ENCODE measurements at places on chromosomes 7 and 10.

- DNase-seq = no peak
These were observed 96.5 kb downstream of the GRK5 start for GRCh38 chr10:119303886-119304285.

DNA sequence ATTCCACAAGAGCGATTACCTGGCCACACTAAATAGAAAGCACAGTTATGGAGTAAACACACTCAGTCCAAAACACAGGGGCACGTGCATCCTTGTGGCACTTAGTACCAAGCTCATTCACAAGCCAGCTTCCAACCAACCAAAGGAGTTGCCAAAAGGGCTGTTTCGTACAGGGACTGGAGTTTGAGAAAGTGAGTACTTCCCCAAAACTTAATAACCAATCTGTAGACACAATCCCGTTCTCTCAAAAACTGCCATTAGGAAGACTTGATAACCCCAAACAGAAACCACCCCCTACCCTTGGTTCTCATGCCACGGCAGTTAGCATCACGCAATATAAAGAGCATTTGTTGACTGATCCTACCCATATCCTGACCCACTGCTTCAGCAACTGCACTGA is 166.2 kb upstream of the ASAH2 start:
- DNase-seq = no peak

DNA sequence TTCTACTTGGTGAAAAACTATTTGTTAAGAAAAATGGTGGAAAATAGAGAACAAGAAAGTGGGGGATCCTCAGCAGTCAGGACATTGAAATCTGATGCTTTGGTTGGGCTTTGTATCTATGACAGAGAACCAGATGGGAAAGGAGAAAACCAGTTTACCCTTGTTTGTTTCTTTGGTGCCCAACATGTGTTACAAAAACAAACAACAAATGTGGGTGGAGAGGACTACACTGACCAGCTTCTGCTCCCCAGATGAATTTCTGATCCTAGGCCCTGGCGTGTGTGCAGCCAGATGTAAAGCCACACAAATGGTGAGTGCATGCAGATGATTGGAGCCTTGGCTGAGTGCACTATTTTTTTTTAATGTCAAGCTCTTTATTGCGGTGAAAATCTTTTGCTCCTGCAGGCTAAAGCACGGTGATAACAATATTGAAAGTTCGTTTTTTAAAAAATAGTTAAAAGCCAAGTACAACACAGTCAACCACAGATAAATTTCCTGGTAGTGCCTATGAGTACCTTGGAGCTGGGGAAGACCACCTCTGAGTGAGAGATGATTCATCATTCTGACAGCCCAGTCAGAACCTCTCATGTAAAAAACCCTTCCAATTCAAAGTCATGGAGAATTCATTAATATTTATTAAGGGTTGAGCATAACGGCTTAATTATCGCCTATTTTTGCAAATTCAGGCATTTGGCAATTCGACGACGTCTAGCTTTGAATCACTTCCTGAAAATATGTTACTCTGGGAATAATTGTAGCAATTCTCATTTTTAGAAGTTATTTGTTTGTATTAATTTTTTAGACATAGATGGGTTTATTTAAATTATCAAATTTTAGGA is 163.7 kb downstream of the AGMO start:
- DNase-seq = no peak

DNA sequence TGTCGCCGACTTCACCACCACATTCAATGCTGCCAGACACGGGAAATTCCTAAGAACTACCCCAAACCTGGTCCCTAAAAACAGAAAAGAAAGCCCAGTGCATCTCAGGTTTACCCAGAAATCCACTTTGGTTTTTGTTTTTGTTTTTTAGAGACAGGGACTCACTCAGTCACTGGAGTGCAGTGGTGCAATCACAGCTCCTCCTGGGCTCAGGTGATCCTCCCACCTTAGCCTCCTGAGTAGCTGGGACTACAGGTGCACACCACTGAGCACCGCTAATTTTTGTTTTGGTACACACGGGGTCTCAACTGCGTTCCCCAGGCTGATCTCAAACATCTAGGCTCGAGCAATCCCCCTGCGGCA is 22.8 kb downstream of the MAD1L1 start:
- no peak for DNase-seq

DNA sequence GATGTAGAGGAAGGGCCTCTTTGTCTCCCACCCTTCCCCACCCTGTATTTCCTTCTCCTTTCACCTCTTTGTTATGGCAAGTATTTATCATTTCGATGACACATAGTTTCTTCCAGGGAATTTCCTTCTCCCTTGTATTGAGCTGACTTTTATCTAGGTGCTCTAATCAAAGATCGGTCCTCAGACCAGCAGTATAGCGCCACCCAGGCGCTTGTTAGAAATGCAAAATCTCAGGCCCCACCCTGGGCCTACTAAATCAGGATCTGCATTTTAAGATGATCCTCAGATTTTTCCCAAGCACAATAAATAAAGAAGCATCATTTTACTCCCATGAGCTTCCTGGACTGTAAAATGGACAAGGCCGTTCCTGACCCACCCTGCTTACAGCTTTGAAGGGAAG is 12.0 kb upstream of the GOT1 start:
- DNase-seq = no peak

- no peak for DNase-seq
These were observed 220.5 kb upstream of the MAGI2 start for GRCh38 chr7:79673969-79674368.

DNA sequence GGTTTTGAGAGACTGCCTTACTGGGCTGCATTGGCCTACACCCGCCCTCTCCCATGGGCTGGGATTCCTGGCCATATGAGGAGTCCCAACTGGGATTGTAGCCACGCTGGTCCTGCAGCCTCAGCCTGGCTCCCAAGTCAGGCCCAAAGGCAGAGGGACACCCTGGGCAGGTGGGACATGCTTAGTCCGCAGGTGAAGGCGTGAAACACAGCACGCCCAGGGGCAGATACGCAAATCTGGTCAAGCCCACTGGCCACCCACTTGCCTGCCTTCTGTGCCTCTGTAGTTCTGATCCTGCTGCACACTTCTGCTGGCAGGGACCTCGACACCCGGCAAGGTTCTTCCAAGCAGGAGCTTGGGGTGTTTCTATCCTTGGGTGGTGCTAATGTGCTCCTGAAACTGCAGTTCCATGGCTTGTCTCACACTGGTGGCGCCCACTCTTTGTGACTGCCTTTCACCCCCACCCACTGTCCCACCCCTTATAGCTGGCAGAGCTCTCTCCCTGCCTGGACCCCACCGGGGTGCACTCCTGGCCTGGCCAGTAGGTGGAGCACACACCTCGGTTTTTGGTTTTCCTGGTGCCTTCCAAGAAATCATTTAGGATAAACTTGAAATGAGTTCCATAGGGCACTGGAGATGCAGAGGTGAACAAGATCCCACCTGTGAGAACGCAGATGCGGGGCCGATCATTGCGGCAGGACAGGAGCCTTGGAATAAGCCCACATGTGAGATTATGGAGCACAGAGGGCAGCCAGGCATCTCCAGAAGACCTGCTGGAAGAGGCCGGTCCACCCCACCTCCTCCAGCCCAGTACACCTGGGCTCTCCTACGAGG is 47.9 kb downstream of the MKI67 start:
- DNase-seq = peak; percentile 27

GRCh38 chr7:106065575-106066500 is 46.3 kb downstream of the SYPL1 start:
- no peak for DNase-seq

DNA sequence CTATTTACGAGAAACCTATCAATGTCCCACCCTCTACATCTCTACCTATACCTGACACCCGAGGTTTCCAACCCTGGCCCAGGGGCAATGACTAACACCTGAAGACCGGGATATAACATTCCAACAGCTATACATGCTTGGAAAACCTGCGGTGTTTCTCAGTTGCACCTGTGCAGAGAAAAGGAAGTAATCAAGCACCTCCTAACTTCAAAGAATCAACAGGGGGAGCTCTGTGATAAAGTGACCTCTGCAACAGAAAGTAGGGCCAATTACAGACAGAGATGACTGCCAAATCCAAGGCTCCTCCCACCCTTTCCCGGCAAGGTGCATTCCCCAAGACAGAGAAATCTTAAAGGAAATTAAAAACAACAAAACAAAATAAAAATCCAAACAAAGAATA is 41.3 kb downstream of the CCDC6 start:
- DNase-seq = peak; percentile 19

GRCh38 chr10:23338155-23338828 is 6.3 kb downstream of the C10orf67 start:
- no peak for DNase-seq

- DNase-seq = no peak
These were observed 223.9 kb downstream of the TCERG1L start for GRCh38 chr10:131087464-131088215.

DNA sequence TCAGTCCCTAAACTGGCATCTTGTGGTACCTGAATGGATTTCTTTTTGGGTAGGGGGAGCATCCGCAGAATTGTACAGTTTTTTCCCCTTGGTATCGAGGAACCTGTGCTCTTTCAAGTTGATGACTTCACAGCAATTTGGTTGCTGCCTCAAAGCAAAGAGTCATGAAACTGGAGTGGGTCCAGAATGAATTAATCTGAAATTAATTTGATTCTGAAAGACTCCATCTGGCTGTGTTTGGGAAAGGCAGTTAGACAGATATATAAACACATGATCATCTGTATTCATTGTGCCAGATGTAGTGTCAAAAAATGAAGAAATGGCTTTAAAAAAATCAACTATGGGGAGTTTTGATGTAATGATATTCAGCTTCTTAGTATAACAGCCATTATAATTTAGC is 136.1 kb downstream of the CELF2 start:
- no peak for DNase-seq

DNA sequence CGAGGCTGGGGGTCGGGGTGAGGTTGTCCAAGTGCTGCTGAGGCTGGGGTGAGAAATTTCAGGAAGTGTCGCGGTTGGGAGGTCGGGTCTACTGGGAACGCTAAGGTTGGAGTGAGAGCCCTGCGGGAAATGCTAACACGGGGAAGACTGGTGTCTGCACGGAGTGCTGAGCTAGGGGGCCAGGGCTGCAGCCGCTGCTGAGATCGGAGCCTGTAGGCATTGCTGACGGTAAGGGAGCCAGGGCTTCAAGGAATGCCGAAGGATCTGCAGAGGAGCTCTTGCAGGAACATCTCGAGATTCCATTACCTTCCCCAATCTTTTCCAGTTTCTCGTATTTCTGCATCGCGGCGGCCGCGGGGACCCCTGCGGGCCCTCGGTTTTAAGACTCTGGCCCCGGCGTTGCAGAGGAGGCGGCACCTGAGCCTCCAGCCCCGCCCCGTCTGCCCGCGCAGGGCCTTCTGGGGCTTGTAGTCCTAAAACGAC is at the start of gene CDK5:
Gene CDK5, minus strand, starts transcription at position 392 of the 483 bp plus-strand sequence. Its CDS starts 49 bp downstream, at position 343.
- no peak for DNase-seq

- no peak for DNase-seq
These were observed 85.9 kb downstream of the XPNPEP1 start for GRCh38 chr10:109837384-109837783.

DNA sequence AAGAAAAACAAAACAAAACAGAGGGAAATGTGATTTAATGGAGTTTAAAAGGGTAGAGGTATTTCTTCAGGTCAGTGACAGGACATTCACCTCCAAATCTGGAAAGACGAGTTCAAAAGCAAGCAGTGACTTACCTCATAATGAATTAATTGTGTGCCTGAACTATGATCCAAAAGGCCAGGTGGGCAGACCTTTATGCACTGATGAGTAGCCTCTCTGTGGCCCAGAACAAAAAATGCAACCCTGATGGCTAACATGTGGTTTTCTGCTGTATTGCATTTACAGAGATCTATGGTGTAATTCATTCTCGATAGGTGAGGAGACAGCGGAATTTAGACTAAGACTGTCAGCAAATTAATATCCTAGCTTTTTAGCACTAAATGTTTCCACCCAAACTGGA is 142.0 kb downstream of the HDAC9 start:
- no peak for DNase-seq

DNA sequence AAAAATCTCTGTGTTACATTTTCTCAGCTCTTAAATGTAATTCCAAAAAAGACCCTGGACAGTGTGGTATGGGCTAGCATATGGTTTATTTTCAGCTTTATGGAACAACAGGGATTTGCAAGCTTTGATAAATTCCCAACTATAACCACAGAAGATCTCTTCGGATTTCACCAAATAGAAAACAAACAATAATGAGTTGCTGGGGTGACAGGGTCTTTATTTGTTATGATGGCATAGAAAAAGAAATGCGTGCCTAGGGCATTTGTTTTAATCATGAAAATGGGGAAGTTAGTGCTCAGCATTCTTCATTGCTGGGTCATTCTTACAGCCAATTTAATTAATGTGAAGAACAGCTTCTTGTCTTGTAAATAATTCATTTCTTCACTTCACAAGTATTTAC is 139.0 kb downstream of the LRRN3 start:
- DNase-seq = no peak

GRCh38 chr10:101367569-101368453 is 13.8 kb downstream of the BTRC start:
- DNase-seq = no peak

DNA sequence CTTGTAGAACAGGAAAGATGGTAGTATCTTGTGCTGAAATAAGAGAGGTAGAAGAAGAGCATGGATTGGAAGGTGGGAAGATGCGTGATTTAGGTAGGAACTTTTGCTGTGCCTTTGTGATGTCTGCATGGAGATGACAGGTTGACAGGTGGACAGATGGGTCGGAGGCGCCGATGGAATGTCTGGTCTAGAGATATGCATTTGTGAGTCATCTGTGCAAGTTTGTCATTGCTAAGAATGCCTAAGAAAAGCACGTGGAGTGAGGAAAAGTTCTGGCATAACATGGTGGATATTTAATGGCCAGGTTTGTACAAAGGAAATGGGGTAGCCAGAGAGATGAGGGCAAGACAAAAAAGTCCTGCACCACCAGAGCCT is 76.0 kb upstream of the ARMC3 start:
- DNase-seq = no peak

DNA sequence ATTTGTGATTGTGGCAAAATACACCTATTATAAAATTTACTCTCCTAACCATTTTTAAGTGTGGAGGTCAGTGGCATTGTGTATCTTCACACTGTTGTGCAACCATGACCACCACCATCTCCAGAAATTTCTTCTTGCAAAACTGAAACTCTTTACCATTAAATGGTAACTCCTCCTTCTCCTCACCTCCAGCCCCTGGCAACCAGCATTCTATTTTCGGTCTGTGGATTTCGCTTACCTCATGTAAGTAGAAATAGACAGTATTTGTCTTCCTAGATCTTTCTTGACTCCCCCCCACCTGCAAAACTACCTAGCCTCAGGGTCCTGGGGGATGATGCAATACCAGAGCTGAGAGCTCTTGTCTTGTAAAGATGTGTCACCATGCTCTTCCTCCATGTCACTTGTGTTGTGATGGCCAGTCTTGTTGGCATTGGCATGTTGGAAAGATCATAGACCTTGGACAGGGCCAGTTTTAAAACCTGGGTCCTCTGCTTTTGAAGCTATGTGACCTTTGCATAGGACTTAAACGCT is 71.1 kb upstream of the EMX2 start:
- no peak for DNase-seq
